Activated naive CD8-positive, alpha-beta T cell treated with anti-CD3 and anti-CD28 coated beads, Interleukin-2, amount 50 U/mL, for 24 hours (primary cell): ENCODE measurements at places on chromosomes 5 and 9.

- no peak for DNase-seq
These were observed 166.1 kb upstream of the CCDC152 start for GRCh38 chr5:42590566-42590965.

DNA sequence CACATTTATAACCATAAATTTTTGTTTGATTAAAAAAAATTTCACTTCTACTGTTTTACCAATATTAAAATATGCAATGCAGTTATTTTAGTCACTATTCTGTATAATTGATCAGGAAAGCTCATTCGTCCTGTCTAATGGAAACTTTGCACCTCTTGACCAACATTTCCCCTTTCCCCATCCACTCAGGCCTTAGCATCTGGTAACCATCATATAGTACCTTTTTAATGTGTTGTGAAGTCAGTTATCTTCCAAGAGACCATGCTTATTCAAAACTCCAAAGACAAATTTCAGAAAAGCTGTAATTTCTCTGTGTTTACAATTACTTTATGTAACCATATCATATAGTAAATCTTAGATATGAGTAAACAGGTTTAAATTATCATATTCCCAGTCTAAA is 145.9 kb downstream of the CTNND2 start:
- DNase-seq = no peak

DNA sequence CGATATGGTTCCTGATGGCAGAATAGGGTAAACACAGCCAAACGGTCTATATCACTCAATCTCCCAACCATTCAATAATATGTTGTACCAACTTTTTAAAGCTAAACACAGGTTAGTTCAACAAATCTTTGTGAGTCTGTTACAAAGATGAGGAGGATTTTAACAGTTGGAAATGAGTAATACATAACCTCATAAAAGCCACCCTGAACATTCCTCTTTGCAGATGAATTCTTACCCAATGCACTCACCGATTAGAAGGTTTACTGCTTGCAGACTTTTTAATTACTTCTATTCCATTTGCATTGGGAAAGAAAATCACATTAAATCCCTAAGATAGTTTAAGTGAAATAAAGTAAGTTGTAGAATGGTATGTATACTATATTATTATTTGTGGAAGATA is 23.3 kb upstream of the TRMT10B start:
- no peak for DNase-seq

GRCh38 chr5:97600486-97600885 is 417.4 kb upstream of the RIOK2 start:
- no peak for DNase-seq

GRCh38 chr9:35338561-35339274 is 151.2 kb upstream of the RUSC2 start:
- no peak for DNase-seq

GRCh38 chr9:98285446-98285845 is 30.0 kb upstream of the TBC1D2 start:
- DNase-seq = no peak

- DNase-seq = no peak
These were observed 473.4 kb upstream of the PAPPA start for GRCh38 chr9:115680231-115680630.

DNA sequence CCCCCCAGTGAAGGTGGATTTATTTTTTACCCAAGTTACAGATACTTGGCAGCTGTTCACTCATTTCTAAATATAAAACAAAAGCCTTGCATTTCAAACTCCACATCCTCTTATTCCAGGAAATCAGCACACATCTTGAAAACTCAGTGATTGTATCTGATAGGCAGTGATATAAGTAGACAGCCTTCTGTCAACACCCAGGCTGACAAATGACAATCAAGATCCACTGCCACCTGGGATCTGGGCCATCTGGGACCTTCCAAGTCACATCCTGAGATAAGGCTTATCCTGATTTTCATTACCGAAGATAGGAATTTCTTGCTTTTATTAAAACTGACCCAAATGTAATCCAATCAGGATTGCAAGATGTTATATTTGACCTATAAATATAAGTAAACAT is 201.3 kb upstream of the PUM3 start:
- DNase-seq = no peak

DNA sequence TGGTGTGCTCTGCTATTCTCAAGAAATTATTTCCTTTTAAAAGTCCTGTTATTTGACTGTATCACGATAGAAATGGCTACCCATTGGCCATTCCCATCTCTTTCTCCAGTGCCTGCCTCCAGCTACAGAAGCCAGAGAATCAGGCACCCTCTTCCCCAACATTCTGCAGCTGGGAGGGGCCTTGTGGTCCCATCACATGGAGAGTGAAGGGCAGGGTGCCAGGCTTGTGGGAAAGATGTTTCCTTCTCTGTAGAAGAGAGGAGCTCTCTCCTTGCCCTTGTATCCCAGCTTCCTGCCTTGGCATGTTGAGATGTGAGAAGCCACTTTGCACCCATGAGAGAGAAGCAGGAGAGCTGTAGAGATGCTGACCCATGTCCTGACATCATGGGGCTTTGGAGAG is 465.0 kb downstream of the MTRR start:
- DNase-seq = no peak

GRCh38 chr5:135356522-135357318 is 42.3 kb downstream of the MACROH2A1 start:
- DNase-seq = no peak

DNA sequence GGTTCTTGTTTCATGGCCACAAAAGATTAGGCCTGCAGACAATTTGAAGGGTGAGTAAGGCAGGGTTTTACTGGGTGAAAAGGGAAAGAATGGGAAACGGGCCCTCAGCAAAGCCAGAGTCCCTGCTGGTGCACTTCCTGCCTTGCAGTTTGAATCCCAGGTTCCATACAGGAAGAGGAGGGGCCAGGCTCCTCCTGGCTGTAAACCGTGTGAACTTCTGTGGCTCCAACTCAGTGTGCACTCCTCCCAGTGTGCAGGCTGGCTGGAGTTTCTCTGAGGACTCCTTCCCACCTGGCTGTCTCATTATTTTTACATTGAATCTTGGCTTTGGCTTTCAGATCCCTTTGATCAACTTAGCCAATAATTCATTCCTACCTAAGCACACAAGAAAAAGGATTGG is 367.1 kb upstream of the KLF4 start:
- DNase-seq = no peak

- no peak for DNase-seq
These were observed 402.9 kb downstream of the ZSWIM6 start for GRCh38 chr5:61734966-61735365.

- DNase-seq = no peak
These were observed 7.2 kb upstream of the ZNF131 start for GRCh38 chr5:43113546-43113945.

GRCh38 chr5:31692561-31693221 is 53.8 kb downstream of the PDZD2 start:
- DNase-seq = no peak

- no peak for DNase-seq
These were observed 29.6 kb upstream of the KCNMB1 start for GRCh38 chr5:170418736-170419135.

- no peak for DNase-seq
These were observed at the start of gene MINAR2 for GRCh38 chr5:129747572-129748407. MINAR2 (plus strand) TSS chr5:129748094; CDS start chr5:129748191, 97 bp downstream.

GRCh38 chr9:134437403-134438194 is 111.3 kb downstream of the RXRA start:
- no peak for DNase-seq

GRCh38 chr9:130864541-130864940 is 29.5 kb downstream of the ABL1 start:
- no peak for DNase-seq

DNA sequence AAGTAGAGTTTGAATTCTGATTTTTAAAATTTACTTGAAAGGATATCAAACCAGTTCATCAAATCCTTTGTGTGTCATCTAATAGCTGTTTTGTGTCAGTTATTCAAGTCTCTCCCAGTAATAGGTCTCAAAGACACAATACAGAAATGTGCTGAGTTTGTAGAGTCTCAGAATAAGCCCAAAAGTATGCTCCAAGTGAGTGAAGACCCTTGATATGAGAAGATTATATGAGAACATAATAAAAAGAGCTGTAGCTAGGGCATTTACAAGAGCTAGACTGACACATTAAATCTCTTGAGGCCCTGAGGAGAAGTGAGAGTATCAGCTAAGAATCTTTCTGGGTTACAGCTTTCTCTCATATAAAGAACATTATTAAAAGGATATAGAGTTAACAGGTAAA is 721.0 kb upstream of the ARRDC3 start:
- DNase-seq = no peak

- DNase-seq = no peak
These were observed 304.6 kb downstream of the SLCO4C1 start for GRCh38 chr5:101991486-101991885.

DNA sequence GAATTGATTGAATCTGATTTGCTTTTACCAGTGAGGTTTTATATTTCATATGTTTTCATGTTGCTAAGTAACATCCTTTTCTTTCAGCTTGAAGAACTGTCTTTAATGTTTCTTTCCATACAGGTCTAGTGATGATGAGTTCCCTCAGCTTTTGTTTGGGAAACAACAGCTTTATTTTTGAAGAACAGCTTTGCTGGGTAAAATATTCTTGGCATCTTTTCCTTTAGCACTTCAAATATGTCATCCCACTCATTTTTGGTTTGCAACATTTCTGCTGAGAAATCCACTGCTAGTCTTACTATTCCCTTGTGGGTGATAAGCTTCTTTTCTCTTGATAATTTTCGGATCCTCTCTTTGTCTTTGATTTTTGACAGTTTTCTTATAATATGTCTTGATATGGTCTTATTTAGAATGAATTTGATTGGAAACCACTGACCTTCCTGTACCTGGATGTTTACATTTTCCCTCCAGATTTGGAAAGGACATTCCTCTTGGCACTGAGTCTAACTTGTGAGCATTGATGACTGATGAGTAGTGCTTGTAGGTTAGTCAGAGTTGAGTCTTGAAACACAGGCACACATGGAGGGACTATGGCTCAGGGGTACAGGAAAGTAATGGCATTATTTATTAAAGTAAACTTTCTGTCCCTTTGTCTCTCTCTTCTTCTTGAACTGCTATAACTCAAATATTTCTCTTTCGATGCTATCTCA is 220.3 kb downstream of the SPATA31D1 start:
- no peak for DNase-seq

DNA sequence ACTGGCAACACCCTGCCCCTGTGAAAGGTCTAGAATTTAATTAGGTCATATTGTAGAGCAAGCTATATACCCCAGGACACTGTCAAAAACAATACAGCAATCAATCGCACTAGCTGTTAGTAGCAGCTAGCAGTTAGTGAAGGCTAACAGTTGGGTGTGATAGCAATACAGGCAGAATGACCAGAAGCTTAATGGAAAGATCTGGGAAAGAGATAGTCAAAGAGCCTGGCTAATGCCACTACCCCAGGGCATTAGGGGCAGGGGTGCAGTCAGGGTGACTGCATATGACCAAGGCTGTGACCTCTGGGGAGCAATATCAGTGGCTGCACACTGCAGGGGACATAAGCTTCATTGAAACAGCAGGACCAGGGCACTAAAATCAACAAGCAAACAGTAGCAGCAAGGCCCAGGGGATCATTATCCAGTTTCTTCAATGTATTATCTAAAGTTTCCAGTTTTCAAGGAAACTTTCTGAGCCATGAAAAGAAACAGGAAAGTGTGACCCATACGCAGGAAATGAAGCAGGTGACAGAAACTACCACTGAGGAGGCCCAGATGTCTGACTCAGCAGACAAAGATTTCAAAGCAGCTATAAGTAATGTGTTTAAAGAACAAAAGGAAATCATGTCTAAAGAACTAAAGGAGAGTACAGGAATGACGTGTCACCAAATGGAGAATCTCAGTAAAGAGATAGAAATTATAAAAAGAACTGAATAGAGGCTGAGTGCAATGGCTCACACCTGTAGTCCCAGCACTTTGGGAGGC is 82.4 kb downstream of the ZNF354C start:
- DNase-seq = no peak

GRCh38 chr5:102536323-102536928 is 37.6 kb upstream of the SLCO6A1 start:
- no peak for DNase-seq

DNA sequence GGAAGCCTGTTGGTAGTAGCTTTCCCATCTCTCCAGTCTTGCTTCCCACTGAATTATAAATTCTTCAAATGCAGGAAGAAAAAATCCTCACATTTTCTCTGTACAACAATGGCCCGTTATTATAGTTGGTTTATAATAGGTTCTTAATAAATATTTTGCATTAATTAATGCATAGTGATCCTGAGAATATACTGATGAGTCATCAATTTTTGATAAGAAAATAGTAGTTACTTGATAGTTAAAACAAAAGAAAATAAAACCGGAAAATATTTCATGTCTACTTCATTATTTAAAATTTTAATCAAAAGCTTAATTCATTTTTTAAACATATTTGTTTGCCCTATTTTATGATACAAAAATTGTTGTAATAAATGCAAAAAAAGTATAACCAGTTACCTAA is 762.6 kb downstream of the BRINP1 start:
- DNase-seq = no peak

GRCh38 chr5:18397371-18397770 is 763.1 kb downstream of the TAF11L14 start:
- no peak for DNase-seq

DNA sequence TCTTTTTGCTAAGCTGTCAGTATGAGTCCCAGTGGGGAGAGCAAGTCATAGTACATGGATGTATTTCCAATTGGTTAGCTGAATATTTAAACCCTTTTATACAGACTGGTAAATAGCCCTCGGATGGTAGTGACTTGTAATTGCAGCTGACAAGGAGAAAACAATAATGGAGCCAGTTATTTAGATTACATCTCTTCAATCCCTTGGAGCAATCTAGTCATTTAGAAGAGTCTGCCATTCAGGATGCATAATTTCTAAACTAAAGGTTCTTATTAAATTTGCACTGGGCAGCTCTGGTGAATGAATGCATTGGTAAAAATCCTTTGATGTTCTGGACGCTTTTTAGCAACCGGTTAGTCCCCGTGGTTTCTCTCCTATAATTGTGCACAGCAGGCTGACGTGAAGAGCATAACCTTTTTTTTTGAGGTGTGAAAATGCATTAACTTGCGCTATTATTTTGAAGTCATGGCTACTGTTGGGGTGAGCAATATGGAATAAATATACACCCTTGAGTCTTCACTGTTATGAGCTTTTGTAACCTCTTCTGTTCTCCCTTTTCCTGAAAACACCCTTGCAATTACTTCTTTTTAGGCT is 158.6 kb upstream of the CD180 start:
- DNase-seq = no peak

DNA sequence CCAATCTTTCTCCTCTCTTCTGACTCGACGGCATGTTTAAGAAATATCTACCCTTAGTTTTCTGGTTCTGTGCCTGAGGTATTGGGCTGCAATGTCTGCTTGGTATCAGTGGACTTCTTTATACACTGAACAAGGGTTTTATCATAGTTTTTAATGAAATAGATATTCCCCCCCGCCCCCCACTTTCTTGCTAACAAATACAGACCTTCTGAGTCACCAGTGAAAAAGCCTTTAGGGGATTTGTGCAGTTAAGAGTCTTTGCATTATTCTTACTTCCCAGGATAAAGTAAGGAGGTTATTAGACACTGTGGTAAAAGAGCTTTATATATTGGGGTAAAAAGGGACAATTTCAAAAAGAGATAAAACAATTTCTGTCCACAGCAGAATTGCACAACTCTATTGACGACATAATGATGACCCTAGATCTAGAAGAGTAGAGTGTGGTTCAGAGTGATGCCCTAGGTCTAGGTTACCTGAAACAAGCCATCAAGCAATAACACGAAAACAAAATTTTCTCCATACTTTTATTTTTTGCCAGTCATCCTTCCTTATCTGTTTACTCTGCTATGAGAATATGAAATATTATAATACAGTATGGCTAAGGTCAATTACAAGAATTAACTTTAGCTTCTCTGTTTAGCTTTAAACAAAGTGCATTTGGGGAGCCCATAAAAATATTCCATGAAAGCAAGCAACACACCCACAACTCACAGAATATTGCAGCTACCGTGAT is 110.7 kb downstream of the PLK2 start:
- DNase-seq = no peak
